ENCODE measurements at places on chromosomes 2 and 18.
A peak's percentile ranks its signal among the peaks of the same experiment; 100 is the strongest.

DNA sequence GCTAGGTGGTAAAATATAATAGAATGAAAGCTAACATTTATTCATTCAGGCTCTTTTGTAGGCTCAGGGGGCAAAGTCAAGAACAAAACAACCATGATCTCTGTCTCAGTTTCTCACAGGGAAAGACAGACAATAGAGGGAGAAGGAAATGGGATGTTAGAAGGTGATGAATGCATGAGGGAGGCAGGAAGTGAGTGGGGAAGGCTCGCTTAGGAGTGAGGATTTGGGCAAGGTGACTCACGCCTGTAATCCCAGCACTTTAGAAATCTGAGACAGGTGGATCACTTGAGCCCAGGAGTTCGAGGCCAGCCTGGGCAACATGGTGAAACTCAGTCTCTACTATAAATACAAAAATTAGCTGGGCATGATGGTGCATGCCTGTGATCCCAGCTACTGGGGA lies 88.4 kb downstream of the CTIF start:
- DNase-seq, result no peak

GRCh38 chr2:178880257-178880656 lies 73.0 kb upstream of the TTN start:
- no peak for DNase-seq

- no peak for DNase-seq
Observed at GRCh38 chr18:62346333-62347088, 21.4 kb downstream of the TNFRSF11A start.

GRCh38 chr2:158808426-158808825 lies 13.3 kb downstream of the DAPL1 start:
- DNase-seq, result no peak

- no peak for DNase-seq
Observed at GRCh38 chr2:210577263-210578071, 21.1 kb downstream of the CPS1 start.

DNA sequence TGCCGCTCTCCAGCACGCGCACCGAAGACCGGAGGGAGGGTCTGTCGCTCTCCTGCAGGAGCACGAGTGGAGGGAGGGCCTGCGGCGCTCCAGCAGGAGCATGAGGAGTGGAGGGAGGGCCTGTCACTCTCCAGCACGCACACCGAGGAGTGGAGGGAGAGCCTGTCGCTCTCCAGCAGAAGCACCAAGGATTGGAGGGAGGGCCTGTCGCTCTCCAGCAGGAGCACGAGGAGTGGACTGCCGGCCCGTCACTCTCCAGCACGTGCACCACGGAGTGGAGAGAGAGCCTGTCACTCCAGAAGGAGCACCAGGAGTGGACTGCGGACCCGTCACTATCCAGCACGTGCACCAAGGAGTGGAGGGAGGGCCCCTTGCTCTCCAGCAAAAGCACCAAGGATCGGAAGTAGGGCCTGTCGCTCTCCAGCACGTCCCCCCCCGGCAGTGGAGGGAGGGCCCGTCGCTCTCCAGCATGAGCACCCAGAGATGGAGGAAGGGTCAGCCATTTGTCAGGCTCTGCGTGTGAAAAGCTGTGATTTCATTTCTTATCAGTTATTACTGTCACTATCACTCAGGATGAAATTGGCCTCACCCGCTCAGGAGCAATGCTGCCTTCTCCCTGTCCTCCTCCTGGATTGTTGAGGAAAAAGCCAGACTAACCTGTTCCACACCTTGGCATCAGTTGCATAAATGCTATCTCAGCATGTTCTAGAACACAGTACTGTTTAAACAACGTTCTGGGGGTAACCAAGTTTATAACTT lies 35.9 kb downstream of the ADI1 start:
- DNase-seq, result no peak

DNA sequence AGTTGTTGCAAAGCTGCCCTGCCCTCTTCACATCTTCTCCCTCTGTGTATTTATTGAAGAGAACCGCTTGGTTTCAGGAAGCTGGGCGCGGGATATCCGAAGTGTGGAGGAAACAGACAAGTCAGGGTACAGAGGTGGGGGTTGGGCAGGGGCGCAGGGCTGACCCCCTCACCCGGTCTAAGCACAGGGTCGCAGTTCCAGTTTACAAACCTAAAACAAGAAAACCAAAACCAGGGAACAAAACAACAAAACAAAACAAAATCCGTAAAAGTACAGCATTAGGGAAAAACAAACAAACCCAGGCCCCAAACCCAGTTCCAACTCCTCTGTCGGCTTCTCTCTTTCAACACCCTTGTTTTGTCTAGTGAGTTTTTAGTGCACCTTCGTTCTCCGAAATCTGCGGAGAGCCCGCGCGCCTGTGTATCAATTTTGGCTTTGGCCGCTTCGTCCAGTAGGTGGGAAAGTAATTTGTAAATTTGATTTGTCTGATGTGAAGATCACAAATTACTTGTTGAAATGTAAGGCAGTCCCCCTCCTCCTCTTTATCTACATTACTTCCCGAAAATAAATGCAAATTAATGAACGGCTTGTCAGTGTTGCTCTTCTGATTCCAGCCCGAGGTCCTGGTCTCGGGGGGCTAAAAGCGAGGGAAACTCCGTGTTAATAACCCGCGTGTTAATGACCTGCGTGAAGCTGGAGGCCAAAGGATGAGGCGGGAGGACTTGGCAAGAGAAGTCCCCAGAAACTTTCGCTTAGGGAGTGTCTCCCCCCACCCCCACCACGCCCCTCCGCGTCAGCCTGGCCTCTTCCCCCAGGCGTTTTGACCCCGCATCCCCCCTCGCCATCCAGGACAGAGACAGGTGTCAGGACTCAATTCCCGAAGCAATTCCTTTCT lies 6.9 kb downstream of the OTX1 start:
- no peak for DNase-seq

GRCh38 chr2:179991344-179991743 lies 15.8 kb downstream of the CWC22 start:
- no peak for DNase-seq

DNA sequence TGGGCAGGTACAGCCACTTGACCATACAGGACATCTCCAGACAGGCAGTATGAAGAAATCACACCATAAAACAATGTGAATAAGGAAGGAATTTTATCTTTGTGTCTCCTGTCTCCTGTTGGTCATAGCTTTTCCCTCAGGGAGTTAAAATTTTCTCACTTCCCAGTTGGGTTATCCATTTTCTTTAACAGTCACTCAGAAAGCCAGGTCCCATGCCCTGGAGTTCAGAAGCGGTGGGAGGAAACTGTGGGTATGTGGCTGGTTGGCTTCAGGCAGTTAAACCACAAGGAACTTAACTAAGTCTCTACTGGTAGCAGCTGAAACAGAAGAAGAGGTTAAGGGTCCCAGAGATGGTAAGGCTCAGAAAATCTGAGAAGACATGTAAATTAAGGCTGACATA lies 6.5 kb upstream of the SMAD2 start:
- no peak for DNase-seq

- DNase-seq, result no peak
Observed at GRCh38 chr2:26223018-26223417, 21.4 kb downstream of the HADHA start.

DNA sequence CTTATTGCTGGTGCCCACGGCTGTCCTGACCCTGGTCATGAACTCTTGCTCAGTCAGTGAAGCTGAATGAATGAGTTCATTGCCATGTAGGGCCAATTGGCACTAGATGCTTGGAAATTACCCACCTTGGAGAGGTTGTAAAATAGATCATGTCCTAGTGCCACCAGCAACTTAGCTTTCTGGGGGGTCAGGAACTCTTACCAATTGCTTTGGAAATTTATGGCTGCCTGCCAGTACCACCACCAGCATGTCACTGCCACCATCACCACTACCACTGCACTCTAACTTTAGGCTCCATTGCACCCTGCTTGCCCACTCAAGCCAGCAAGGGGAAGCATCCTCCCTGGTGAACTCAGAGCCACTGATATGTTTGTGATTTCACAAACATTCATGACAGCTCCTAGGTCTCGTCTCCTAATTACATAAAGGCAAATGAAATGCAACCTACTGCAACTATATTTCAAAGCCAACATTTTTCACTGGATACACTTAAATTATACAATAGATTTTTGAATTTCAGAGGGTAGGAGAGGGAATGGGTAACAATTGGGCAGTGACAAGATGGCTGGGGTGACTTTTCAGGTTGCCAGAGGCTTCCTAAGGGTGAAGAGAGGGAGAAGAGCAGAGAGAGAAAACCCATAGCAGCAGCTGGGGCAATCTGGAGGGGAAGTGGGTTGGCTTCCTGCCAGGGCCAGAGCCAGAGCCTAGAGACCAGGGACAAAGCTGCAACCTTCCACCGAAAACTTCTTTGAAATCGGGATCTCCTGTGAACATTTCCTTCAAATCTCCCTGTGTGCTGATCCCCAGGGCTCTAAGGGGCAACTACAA lies 3.5 kb upstream of the EMILIN1 start:
- DNase-seq, result no peak

GRCh38 chr2:225735844-225736243 lies 336.3 kb downstream of the NYAP2 start:
- no peak for DNase-seq

DNA sequence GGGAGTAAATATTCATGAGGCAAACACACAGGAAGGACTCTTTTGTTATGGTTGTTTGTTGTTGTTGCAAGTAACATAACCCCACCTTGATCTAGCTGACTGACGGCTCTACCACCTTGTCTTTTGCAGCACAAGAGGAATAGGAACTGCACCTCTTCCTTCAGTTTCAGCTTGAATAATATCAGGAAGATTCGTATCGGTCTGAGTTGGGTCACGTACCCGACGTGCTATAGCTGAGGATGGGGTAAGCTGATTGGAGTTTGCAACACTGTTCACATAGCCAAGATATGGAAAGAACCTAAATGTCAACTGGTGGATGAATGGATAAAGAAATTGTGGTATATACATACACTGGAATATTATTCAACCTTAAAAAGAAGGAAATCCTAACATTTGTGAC lies 14.5 kb upstream of the IL1RN start:
- no peak for DNase-seq

GRCh38 chr2:99389946-99390345 lies 52.8 kb downstream of the EIF5B start:
- no peak for DNase-seq

- peak; percentile 43 for DNase-seq
Observed at GRCh38 chr2:61493523-61493942, 22.6 kb upstream of the USP34 start.

DNA sequence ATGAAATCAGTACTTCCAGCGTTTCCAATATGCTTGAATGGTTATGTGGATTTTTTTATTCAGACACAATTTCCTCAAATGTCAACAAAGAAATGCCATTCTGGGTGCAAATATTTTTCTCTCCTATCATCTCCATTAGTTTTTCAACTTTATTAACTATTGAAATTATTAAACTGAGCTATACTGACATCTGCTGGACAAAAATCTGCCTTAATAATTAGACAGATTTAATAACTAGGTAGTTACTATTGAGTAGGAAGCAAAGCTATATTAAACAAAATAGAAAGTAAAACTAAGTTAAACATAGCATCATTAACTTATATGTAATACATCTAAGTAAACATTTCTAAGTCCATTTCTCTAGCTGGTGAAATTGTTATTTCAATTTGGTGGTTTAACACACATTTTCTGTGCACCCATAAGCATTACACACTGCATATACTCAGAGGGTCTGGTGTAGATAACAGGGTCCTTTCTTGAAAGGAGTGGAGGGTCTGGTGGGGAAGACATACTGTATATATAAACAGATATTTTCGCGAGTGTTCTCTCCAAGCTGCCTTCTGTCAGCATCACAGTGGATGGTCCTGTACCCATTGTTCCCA lies 77.0 kb downstream of the LANCL1 start:
- DNase-seq, result no peak

GRCh38 chr2:142815375-142815774 lies 62.1 kb upstream of the KYNU start:
- DNase-seq, result no peak

GRCh38 chr2:88933091-88933490 lies 241.6 kb downstream of the RPIA start:
- no peak for DNase-seq

- DNase-seq, result no peak
Observed at GRCh38 chr2:120405759-120406099, 59.8 kb downstream of the INHBB start.

- no peak for DNase-seq
Observed at GRCh38 chr2:222303828-222304736, 5.3 kb upstream of the PAX3 start.

DNA sequence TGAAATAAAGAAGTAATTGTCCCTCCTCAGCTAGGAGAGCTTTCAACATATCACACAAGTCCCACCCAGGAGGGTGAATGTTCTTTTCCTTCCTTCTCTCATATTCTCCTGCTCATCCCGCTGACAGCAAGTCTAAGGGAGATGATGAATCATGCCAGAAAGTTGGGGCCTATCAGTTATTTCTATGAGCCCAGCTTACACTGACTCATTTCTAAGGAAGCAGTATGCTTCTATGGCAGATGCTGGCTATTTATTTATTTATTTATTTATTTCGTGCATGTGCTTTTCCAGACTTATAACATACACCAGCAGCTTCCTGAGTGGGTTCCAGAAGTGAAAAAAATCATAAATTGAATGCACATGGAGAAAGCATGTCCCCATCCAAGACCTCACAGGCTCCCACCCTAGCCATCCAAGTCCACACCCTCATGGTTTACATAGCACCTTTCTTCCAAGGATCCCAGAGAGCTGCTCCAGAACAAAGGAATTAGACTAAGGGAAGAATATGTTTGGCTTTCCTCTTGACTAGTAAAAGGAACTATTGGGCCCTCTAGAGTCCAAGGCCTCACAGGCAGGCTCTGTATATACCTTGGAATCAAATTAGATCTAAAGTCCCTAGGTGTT lies 1074.2 kb upstream of the ZEB2 start:
- DNase-seq, result no peak

- DNase-seq, result no peak
Observed at GRCh38 chr2:132373391-132374135, 43.0 kb upstream of the GPR39 start.

DNA sequence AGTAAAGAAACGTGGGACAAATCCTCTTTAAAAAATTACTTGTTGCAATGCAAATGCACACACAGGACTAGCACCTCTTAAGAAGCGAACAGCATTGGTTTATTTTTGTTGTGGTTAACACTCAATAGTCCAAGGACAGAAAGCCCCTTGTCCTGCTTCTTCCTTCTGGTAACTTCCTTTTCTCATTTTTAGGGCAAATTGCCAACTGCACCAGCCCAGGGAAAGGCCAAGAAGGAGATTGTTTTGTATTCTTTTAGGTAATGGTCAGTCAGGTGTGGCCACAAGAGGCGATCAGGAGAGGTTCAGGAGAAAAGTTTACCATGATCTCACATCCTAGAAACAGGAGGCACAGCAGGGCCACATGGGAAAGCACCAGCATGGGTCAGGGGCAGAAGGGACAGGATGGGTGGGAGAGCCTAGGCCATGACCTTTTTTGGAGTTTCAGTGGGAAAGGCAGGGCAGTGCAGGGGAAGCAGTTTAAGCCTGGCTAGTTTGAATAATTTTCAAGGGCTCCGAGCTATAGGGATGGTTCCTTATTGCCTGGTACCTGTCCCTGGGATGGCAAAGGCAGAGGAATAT lies 73.0 kb downstream of the CHRNA1 start:
- no peak for DNase-seq

DNA sequence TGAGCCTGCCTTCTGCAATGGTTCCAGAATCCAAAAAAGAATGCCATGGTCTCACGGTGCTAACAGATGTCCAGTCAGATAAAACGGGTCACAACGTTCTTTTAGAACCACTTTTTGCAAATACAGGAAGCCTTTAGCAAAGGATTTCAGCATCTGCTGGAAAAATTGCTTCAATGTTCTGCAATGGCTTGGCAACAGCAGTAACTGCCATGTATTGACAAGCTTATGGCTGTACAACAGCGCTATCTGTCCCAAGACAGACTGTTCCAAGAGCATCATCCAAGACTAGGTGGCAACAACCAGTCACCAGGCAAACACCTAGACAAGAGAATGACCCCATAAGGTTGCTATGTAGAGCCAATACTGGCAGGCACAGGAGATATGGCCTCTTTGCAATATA lies 37.6 kb upstream of the RIOK3 start:
- DNase-seq, result no peak
